ELR (cell line): ENCODE measurements at places on chromosomes 7 and 10.

DNA sequence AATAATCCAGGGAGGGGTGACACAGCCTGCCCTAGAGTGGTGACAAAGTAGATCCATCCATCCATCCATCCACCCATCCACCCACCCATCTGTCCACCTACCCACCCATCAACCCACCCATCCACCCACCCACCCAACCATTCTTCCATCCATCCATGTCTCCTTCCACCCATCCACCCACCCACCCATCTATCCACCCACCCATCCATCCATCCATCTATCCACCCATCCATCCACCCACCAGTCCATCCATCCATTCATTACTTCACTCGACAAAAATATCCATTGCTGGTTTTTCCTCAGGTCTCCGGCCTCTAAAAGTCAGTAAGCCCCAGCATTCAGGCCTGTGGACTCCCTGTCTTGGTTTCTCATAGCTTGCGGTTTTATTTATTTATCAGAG lies 12.5 kb upstream of the LIMK1 start:
- DNase-seq: no peak

DNA sequence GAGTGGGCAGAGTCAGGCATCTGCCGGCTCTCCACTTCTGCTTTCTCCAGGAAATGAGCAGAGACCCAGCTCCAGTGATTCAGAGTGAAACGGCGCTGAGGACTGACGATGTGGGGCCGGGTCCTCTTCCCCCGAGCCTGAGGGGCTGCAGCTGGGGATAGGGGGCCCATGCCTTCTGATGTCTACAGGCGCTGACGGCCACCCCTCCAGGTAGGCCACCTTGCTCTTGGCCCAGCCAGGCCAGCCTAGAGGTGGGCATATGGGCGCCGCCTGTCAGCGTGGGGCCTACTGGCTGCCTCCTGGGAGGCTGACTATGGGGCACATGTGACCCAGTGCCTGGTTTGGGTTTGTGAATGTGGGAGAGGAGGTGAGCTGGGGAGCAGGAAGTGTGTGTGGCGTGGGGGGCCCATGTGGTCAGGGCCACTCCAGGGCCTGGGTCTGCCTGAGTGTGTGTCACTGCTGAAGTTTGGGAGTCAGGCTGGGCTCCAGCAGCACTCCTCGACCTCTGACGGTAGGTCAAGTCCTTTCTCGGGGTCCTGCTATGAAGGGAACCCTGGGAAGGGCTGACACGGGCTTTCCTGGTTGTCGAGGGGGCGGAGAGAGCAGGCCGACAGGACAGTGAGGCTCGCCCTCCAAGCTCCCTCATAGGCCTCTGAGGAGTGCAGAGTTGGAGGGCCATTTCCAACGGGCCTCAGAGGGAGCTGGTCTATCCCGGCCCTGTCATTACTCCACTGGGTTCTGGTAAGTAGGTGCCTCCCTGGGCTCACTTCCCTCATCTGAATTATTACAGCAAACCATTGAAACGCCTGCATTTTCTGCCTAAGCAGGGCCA lies at the start of gene WDFY4:
Gene WDFY4, plus strand, starts transcription at position 82 of the 832 bp plus-strand sequence. CDS start 24,860 bp downstream, outside the sequence.
- no peak for DNase-seq

DNA sequence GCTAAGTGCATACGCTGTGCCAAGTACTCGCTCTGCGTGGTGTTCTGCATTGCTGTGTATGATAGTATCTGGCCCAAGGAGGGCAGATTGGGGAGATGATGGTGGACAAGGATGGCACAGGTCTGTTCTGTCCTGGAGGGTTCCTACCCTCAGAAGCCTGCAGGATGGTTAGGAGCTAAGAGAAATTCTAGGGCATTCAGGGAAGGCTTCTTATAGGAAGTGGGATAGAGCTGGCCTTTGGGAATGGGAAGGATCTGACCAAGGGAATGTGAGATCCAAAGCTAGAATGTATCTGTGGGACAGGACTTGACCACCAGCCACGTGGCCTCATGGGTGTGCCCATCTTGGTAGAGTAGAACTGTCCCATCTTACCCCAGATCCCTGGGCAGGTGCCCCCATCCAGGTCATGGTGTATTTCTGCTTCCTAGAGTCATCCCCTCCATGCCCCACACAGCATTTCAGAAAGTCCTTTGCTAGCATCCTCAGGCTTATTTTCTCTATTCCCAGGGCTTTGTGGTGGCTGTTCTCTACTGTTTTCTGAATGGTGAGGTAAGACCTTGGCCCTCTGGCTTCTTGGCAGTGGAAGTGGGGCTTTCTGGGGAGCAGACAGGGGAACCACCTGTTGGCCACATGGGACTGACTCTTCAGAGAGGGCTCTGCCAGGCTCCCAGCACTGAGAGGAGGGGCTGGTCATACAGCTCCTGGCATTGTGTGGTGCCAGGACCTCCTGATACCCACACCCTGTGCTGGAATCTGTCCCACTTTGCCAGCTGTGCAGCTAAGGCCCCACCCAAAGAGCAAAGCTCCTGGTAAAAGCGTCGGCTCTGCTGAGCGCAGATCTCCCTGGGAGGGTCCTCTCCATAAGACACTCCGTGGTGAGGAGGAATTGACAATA lies 52.5 kb downstream of the ADCYAP1R1 start:
- DNase-seq: no peak

- no peak for DNase-seq
Measured at GRCh38 chr10:129839285-129840195, 124.5 kb downstream of the EBF3 start.

DNA sequence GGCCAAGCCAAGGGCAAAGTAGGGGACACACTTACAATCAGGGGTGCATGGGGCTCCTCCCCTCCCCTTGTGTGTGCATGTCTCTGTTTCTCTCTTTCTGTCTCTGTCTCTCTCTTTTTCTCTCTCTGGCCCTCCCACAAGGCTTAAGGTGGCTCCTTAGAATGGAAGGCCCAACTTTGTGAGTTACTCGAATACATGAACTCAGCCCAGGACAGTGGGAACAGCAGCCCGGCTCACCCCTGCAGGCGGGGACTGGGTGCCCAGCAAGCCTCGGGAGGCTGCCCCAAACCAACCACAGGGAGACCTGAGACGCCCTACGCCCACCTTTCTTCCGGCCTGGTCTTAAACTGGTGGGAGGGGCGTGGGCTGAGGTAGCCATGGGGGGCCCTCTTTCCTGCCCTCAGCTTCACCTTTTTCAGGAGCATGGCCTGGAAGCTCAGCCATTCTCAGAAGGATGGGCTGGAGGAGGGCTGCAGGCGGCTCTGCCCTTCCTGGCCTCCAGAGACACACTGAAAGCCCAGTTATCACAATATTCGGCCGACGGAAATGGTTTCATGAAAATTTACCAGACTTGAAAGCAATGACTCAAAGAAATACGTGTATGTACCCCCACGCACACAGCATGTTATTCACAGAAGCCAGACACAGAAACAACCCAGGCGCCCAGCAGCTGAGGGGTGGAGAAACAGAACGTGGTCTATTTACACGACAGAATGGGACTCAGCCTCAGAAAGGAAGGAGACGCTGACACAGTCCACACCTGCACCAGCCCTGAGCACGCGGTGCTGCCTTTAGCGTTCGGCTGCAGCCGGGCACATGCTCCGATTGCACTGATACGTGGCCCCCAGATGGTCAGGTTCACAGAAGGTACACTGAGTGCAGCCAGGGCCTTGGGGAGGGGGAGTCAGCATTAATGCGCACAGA lies 229.5 kb downstream of the PTPRN2 start:
- no peak for DNase-seq

DNA sequence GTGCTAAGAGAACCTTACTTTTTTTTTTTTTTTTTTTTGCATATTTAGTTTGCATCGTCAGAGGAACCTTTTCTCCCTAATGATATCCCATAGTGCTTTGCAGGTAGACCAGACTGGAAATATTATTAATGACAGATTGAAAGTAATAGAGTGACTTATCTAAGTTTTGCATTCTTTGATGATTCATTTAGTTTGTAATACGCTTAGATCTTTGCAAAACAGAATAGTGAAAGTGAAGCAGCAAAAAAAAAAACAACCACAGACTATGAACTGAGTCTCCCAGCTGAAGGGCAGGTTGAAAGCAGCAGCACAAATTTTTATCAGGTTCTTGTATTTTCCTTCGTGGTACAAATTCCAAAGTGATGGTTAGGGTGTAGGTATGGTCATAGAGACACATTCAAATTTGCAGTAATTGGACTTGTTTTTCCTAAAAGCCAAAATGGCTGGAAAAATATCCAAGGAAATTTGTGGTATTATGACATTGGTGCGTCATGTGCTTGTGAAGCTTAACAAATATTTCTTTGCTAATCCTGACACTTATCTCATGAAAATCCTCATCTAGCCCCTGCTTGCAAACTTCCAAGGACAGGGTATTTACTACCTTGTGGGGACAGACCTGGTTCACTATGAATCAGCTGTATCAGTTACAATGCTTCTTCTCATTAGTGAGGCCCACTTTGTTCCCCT lies 81.8 kb upstream of the CREB5 start:
- DNase-seq: peak; percentile 28
